ENCODE measurements at places on chromosomes 16 and 17.

DNA sequence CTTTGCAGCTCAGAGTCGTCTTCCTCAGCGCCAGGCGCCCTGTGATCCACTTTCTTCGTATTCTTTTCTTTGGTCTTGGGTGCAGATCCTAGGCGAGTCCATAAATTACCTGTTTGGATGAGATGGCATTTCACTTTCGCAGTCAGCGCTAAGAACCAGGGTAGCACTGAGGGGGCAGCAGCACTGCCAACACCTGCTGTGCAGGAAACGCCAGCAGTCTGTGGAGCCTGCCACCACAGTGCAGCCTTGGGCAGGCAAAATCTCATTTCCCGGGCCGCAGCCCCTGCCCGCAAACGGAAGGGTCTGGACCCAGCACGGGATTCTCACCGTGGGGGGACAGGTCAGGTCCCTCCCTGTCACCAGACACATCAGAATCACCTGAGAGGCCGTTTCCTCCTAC is 12.2 kb upstream of the ITGAE start:
- no peak for DNase-seq

- no peak for DNase-seq
Measured at GRCh38 chr17:1519678-1520077, 3.3 kb upstream of the INPP5K start.

GRCh38 chr17:56913353-56913866 is 439 bp downstream of the TRIM25 start:
- no peak for DNase-seq

- DNase-seq: no peak
Measured at GRCh38 chr16:67800338-67800926, 5.9 kb downstream of the RANBP10 start.

GRCh38 chr16:83652943-83653342 is 154.8 kb upstream of the HSBP1 start:
- no peak for DNase-seq

- no peak for DNase-seq
Measured at GRCh38 chr16:54649876-54650275, 280.8 kb upstream of the IRX5 start.
